Astrocyte of the spinal cord (primary cell): ENCODE measurements at places on chromosomes 1 and 21.

DNA sequence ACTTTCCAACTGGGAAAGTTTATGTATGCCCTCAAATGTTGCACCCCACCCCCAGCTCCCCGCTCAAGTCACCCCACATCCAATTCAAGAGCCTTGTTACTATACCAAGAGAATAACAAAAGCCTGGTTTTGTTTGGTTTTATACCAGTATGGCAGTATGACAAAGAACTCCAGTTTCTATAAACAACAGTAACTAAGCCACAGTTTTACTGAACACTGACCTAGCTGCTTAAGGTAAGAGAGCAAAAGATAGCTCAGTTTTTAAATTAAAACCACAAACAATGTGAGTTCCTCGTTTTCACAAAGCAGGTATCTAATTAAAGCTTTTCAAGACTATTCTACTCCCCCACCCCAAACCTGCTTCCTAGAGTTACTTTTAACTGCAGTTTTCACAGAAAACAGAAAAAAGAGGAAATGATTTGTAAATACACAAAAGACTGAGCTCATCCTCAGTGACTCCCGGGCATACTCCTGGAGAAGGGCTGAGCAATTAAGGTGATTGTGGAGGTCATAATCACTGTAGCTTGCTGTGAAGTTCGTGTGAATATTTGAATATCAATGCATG is 59.3 kb upstream of the LHX8 start:
- DNase-seq, result no peak

- DNase-seq, result no peak
Measured at GRCh38 chr1:40796939-40797667, 13.5 kb downstream of the KCNQ4 start.

- no peak for DNase-seq
Measured at GRCh38 chr1:113244112-113244820, 146.0 kb upstream of the MAGI3 start.

- no peak for DNase-seq
Measured at GRCh38 chr1:210571356-210572284, 242.9 kb downstream of the HHAT start.

- no peak for DNase-seq
Measured at GRCh38 chr1:24903011-24903461, 27.0 kb downstream of the RUNX3 start.

GRCh38 chr1:54137534-54138061 is 15.2 kb downstream of the CDCP2 start:
- DNase-seq, result peak; percentile 83

DNA sequence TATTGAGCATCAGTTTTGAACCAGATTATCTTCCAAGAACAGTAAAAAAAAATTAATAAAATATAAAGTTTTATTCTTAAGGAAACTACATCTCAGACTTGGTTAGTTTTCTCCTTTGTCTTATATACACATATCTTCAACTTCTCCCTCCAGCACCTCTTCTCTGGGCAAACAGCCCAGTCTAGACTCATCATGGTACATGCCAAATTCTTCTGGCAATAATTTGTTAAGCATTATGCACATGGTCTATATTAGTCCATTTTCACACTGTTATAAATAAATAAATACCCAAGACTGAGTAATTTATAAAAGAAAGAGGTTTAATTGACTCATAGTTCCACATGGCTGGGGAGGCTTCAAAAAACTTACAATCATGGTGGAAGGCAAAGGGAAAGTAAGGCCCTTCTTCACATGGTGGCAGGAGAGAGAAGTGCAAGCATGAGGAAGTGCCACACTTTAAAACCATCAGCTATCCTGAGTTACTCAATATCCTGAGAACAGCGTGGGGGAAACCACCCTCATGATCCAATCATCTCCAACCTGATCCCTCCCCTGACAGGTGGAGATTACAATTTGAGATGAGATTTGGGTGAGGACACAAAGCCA is 108.7 kb upstream of the RNPC3 start:
- DNase-seq, result peak; percentile 31

- peak; percentile 75 for DNase-seq
Measured at GRCh38 chr1:84851839-84852238, 41.2 kb downstream of the LPAR3 start.

DNA sequence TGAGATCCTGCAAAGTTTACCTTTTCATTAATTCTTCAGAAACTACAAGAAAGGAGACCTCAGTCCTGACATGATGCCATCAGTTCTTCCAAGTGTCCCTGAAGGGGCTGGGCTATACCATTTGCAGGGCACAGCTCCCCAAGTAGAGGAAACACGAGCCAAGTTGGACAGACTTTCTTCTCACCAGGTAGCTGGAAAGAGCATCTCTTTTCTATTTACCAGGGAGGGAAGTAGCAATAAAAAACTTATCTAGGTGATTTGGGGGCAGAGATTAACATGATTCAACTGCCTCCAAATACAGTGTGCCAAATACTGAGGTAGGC is 103.9 kb upstream of the KCND3 start:
- DNase-seq, result no peak

GRCh38 chr1:223211323-223211985 is 68.4 kb upstream of the TLR5 start:
- no peak for DNase-seq

GRCh38 chr1:94115254-94115899 is 5.6 kb downstream of the ABCA4 start:
- DNase-seq, result no peak

DNA sequence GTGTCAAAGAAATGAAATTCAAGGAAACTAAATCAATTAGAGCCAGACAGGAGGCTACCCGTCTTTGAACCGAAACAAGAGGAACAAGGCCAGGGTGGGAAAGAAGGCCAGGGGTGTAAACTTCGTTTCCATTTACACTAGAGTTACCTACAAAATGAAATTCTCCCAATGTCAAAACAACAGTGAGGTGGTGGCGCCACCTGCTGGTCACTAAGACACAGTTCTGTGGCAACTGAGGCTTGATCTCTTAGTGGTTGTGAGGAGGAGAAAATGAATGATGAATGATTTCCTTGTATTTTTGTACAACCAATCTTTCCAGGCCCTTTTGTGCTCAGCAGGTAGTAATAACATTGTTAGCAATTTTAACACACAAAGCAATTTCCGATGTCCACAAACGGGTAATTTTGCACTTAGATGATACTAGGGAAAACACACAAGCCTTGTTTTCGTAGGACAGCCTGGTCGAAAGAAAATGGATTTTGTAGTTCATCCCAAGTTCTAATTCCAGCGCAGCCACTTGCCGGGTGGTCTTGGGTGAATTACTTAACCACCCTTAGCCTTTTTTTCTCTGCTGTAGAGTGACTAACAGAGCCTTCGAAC is 54.8 kb upstream of the SOD1 start:
- DNase-seq, result peak; percentile 65

- no peak for DNase-seq
Measured at GRCh38 chr1:7278827-7279765, 492.0 kb upstream of the VAMP3 start.

DNA sequence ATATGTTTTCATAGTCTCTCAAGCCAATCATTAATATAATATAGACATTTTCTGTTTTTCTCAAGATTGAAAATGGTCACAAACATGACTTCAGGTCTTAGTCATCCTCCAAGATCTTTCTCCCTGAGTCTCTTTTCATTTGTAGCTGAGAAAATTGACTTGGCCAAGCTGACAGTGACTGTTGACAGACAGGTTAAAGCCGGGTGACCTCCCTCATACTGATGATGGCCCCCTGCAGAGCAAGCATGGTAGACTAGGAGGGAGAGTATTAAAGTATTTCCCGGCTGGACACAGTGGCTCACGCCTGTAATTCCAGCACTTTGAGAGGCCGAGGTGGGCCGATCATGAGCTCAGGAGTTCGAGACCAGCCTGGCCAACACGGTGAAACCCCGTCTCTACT is 6.8 kb upstream of the KIAA1614 start:
- no peak for DNase-seq

DNA sequence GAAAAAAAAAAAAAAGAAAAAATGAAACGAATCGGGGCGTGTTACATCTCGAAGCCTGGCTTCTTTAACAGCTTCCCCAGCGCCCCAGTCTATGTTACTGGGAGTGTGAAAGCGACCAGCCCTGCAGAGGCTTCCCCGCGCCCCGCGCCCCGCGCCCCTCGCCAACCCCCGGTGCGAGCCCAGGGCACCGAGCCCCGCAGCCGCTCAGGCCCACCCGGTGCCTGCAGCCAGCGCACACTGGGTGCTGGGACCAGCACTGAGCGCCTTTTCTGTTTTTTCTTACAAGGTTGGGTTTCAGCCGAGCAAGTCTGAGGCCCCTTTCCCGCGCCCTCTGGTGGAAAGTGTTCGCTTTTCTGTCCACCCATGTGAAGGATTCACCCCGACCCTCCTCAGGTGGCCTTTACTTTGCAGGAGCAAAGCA is 42.1 kb upstream of the ZNF496 start:
- peak; percentile 22 for DNase-seq

DNA sequence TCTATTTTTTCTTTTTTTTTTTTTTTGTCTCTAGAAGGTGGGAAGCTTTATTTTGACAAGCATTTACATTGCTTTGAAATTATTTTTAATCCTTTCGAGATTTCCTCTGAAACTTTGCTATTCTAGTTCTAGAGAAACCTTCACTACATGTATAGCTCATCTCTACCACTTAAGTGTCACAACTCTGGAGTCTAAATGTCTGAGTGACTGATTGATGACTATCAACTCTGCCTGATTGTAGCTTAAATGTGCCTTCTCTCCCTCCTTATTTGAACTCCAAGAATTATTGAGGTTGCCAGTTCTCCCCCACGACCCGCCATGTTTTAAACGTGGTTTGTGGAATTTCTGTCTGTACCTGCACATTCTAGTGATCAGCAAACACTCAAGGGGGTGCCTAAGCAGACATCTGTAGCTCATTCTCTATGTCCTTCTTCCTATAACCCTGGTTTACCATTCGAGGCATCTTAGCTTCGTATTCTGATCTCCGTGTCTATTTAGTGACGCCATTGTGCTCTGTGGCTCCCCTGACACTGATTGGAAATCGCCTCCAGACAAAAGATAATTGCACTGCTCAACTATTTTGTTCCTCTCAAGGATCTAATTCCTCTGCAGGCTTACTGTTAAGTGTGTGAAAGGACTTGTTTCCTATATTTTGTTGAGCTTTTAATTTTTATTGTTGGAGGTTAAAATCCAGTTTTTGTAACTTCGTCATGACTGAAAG is 1570.6 kb downstream of the BRINP3 start:
- DNase-seq, result no peak

- DNase-seq, result peak; percentile 75
Measured at GRCh38 chr1:151988405-151988923, 5.2 kb downstream of the S100A10 start.

GRCh38 chr1:232428036-232428645 is 201.8 kb downstream of the SIPA1L2 start:
- DNase-seq, result no peak

DNA sequence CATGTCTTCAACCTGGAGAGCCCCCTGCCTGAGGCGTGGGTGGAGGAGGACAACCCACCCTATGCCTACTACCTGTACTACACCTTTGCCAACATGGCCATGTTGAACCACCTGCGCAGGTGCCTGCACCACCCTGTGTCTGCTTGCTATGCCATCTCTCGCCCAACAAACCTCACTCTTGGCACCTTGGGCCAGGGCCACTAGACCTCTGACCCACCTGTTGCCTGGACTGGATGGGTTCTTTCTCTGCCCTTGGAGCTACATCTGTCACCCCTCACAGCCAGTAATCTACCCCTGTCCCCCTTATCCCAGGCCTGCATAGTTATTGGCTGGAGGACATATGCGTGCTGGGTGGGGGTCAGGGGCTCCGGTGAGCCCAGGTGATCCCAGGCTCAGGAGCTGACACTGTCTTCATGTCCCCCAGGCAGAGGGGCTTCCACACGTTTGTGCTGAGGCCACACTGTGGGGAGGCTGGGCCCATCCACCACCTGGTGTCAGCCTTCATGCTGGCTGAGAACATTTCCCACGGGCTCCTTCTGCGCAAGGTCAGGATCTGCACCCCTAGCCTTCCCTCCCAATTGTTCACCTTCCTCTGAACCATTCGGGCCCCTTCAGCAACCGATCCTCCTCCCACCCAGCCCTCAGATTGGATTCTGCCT is 9.9 kb downstream of the AMPD2 start:
- no peak for DNase-seq

DNA sequence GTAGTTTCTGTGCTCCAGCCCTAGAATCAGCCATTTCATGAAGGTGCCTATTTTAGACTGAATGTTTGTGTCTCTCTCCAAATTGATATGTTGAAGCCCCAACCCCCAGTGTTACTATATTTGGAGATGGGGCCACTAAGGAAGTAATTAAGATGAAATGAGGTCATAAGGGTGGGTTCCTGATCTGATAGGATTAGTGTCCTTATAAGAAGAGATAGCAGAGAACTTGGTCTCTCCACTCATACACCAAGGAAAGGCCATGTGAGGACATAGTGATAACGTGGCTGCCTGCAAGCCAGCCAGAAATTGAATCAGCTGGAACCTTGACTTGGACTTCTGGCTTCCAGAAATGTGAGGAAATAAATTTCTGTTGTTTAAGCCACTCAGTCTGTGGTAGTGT is 12.3 kb downstream of the RAVER2 start:
- DNase-seq, result no peak

GRCh38 chr1:77316006-77316405 is 34.2 kb downstream of the AK5 start:
- peak; percentile 45 for DNase-seq

- no peak for DNase-seq
Measured at GRCh38 chr1:81225789-81226602, 574.7 kb upstream of the ADGRL2 start.

GRCh38 chr1:182430263-182431068 is 19.5 kb upstream of the RGSL1 start:
- no peak for DNase-seq

- DNase-seq, result no peak
Measured at GRCh38 chr1:201098992-201099677, 13.1 kb downstream of the CACNA1S start.

GRCh38 chr1:77316966-77317365 is 35.1 kb downstream of the AK5 start:
- no peak for DNase-seq

DNA sequence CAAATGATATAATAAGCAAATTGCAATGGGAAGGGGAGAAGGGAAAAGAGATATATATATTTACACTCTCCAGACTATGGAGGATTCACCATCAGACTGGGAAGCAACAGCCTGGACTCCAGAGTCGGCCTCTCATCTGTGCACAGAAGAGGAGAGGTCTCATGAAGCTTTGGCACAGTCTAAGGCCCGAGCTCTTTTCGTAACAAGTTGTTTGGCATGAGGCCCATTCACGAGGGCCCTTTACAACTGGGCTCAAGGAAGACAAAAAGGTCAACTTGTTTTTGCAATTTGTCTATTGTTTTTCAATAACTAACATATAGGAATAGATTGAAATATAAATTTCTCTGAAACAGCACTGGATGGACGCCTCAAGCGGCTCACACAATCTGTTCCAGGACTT is 66.7 kb upstream of the AJAP1 start:
- no peak for DNase-seq

GRCh38 chr1:14516974-14517840 is 81.3 kb upstream of the KAZN start:
- peak; percentile 82 for DNase-seq
